ENCODE measurements at places on chromosomes 16 and 17.

DNA sequence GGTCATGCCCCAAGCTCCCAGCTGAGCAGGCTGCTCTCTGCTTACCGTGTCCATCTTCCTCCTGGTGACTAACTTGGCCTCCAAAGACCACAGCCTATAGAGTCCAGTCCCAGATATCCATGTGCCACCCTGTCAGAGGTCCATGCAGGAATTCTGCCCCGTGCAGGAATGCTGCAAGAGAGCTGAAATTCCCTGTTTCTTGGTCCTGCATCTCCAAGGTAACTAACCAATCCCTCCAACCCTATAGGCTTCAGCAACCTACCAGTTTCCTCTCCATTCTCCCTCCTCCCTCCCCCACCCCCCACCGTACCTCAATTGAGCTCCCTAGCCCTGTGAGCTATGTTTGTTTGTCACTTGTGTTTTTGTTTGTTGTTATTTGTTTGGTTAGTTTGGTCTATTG lies 9.6 kb upstream of the MKS1 start:
- DNase-seq: no peak

DNA sequence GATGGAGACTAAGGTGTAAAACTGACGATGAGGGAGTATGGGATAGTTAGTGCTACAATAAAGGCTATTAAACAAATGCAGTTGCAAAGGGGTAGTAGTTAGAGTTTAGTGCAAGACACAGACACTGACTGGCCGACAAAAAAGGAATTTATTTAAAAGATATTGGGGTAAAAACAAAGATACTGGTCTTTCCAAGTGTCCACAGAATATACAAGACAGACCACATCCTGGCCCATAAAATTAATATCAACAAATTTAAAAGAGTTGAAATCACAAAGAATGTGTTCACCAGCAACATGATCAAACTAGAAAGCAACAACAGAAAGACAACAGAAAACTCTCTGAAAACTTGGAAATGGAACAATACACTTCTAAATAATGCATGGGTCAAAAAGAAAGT lies 54.7 kb downstream of the CFDP1 start:
- no peak for DNase-seq

DNA sequence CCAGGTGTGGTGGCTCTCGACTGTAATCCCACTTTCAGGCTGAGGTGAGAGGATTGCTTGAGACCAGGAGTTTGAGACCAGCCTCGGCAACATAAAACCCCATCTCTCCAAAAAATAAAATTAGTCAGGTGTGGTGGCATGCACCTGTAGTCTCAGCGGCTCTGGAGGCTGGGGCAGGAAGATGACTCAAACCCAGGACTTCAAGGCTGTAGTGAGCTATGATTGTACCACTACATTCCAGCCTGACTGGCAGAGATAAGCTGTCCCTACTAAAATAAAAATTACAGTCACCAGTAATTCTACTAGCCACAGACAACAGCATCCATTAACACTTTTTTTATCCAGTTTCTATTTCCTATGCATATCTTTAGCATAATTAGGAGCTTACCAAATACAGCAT lies 176.3 kb downstream of the CPPED1 start:
- no peak for DNase-seq

DNA sequence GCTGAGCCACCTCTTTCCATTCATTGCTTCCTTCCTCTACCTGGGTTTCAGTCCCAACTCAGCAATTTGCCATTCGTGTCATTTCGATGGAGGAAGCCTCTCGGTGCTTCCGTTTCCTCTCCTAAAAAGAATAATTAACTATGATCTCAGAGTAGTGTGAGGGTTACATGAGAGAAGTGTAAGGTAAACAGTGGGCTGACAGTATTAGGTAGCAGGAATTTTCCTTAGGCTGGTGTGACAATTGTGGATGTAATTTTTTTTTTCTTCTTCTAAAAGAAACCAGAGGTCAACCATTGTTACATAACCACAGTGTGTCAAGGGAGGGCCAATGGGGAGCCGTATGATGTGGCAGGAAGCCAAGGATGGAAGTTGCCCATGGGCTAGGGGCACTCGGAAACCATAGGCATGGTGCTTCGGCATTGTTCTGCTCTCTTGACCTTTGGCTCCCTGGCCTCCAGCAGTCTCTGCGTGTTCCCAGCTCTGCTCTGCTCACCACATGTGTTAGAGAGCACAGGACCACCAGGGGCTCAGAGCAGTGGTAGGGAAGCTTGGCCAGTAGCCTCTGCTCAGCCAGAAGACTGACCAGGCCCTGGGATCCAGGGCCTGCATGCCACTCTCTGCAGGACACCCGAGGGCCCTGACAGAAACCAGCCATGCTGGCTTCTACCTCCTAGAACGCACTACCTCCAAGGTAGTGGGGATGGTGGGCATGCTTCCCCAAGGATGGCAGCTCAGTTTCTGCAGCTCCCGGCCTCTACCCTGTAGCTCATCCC lies 2.0 kb upstream of the TOP2A start:
- DNase-seq: no peak

GRCh38 chr16:21656795-21657768 lies 4.7 kb upstream of the IGSF6 start:
- DNase-seq: no peak

DNA sequence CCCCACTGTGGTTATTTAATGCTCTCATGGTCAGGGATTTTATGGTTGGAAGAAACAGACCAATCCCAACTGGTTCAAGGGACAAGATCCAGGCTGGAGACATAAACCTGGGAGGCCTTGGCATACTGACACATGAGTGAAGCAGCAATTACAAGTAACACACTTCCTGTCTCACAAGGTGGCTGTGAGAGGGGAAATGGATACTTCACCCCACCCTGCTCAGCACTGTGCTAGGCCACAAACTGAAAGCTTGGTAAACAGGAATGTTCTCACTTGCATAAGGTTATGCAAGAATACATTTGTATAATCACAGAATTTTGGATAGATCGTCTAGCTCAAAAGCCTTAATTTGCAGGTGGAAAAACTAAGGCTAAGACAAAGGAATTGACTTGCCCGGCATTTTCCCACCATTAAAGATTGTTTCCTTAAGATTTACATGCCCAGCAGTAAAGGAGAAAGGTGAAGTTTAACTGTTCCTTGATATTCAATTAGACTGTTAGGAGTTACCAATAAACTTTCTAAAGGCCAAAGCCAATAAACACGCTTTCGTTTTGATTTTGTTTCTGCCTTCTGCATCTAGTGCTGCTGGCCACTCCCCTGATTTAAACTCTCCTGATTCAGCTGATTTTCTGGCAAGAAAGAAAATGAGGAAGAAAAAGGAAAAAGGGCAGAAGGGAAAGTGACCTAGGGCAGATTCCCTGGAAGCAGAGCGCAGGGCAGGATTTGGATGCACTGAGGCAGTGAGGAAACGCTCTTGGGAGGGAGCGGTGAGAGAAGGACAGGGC lies 215.6 kb upstream of the CDH5 start:
- DNase-seq: no peak

DNA sequence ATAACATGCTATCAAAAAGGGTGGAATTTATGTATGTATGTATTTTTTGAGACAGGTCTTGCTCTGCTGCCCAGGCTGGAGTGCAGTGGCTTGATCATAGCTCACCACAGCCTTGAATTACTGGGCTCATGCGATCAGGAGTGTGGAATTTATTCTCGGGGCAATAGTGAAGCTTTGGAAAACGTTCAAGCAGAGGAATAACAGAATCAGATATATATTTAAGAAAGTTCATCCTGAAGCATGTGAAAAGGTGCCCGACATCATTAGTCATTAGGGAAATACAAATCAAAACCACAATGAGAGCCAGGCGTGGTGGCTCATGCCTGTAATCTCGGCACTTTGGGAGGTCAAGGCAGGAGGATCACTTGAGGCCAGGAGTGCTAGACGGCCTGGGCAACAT lies 7.7 kb upstream of the ITGAE start:
- no peak for DNase-seq

GRCh38 chr17:9236286-9237052 lies 215.2 kb downstream of the NTN1 start:
- no peak for DNase-seq

DNA sequence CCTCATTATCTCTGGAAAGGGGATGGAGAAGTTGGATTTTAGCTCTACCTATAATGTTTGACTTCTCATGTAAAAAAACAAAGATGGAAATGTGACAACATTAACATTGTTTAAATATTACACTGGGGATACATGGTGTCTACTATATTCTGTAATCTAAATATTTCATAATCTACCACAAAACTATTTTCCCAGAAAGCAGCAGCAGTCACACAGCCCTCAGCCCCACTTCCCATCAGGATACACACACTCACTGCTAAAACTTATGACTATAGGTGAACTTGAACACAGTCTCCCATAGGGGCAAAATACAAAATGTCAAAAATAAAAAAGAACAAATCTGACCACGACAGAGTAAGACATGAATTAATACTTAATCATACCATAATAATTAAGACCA lies 95.7 kb downstream of the KANSL1 start:
- no peak for DNase-seq

GRCh38 chr16:59170099-59170712 lies 436.1 kb upstream of the GOT2 start:
- DNase-seq: no peak

DNA sequence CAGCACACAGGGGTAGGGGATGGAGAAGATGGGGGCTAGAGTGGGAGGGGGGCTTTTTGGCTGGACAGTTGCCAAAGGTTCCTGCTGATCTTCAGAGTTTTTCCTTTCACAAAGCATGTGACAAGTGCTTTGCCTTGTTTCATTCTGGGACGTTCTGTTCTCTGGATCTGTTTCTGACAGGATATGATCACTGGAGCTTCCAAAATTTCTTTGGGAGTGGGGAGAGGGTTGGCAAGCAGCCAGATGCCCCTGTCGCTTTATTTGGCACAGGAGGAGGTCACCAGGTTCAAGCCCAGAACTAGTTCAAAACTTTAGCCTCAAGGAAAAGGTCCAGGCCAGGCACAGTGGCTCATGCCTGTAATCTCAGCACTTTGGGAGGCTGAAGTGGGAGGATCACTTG lies 68.5 kb upstream of the TBX2 start:
- no peak for DNase-seq

GRCh38 chr17:34614698-34615097 lies 35.3 kb downstream of the TMEM132E start:
- DNase-seq: no peak

DNA sequence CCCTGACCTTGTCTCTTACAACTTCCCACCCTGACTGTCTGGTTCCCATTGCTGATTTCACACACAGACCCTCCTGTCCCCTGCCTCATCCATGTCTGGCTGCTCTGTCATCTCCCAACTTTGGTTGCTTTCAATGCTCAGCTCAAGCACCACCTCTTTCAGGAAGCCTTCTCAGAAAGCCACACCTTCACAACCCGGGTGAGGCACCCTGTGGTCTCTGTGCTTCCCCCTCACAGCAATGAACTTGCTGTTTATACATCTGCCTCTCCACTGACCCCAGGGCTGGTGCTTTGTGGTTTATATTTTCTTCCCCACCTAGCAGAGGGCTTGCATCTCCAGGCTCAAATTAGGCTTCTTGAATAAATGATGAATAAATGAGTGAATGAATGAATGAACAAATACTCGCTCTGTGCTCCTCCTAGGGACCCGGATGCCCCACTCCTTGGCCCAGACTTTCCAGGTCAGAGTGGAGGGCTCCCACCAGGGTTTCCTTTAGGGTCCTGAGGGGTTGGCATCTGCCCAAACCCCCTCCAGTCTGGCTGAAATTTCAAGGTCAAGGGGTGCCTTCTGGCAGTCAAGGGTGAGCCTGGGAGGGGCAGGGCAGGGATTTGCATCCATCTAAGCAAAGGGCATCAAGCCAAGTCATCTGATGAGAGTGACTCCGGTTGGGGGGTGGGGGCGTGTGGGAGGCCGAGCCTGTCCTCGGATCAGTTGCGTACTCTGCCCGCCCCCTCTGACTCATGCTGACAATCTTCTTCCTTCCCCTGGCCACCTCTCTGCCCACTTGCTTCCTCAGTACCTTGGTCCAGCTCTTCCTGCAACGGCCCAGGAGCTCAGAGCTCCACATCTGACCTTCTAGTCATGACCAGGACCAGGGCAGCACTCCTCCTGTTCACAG lies at the start of gene ITGAX:
TSS of gene ITGAX (plus strand) at position 783 of the 898 bp plus-strand sequence. CDS start at position 862, 79 bp downstream.
- DNase-seq: peak; percentile 49

Measured in CMK (cell line).